ENCODE measurements at places on chromosomes 2 and 18.

DNA sequence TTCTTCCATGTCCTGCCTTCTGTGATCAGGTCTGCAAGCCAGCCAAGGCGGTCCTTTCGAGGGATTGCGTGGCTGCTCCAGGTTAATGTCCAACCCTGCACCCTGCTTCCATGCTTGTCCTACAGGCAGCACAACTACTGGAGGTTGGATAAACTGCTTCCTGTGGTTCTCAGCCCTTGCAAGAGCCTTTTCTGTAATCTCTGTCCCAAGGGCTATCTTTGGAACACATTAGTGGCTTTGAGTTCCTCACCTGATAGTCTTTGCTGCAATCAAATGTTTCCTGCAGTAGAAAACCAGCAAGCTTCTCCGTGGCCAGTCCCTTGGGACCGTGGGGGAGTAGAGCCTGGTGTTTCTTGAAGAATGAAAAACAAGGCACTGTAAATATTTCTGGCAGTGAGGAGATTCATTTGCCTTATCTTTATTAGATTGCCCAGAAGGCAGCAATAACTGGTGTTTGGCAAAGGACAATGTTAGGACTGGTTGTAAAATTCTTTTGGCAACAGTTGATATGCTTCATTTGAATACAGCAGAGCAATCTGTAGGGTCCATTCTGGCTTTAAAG, 214.4 kb downstream of the FHOD3 start:
- DNase-seq, result no peak
- no peaks in the 10 kb centered on the region for H3K36me3 ChIP-seq
- H3K4me3 ChIP-seq, result no peak overlapping the region
- H3K4me1 ChIP-seq, result peaks cover 22% of the 10 kb centered on the region
- H3K27me3 ChIP-seq, result no peaks in the 10 kb centered on the region
- peak overlapping the region; percentile 46 for H3K27ac ChIP-seq

- no peak overlapping the region for H3K27ac ChIP-seq
- no peaks in the 10 kb centered on the region for H3K27me3 ChIP-seq
- no peaks in the 10 kb centered on the region for H3K36me3 ChIP-seq
- H3K4me3 ChIP-seq, result no peak overlapping the region
- H3K4me1 ChIP-seq, result no peaks in the 10 kb centered on the region
These were observed 47.4 kb downstream of the TRPM8 start for GRCh38 chr2:233964581-233964980.

GRCh38 chr2:147297820-147298219, 547.0 kb upstream of the ACVR2A start:
- no peak for DNase-seq
- H3K4me3 ChIP-seq, result no peak overlapping the region
- no peaks in the 10 kb centered on the region for H3K4me1 ChIP-seq
- H3K27me3 ChIP-seq, result no peaks in the 10 kb centered on the region
- H3K27ac ChIP-seq, result no peak overlapping the region
- no peaks in the 10 kb centered on the region for H3K36me3 ChIP-seq

- H3K4me1 ChIP-seq, result no peaks in the 10 kb centered on the region
- no peak for DNase-seq
- no peak overlapping the region for H3K27ac ChIP-seq
- no peak overlapping the region for H3K4me3 ChIP-seq
These were observed 1098.0 kb upstream of the ZEB2 start for GRCh38 chr2:145617906-145618305.

Measured in neural progenitor cell (in vitro differentiated cells).